Pulmonary artery endothelial cell (primary cell): ENCODE measurements at places on chromosomes 3 and 15. TPM values are rescaled to one million over a fixed set of nuclear protein-coding genes. Genes with fewer than 3 reads are reported as not detected.

The SEMA3F gene
- total RNA-seq = 73.6 and 80.9 TPM in 2 replicates

The DPPA2 gene
- not detected in 2 replicates for total RNA-seq

The MYO1E gene
- total RNA-seq = 115 and 117 TPM in 2 replicates

The IQCF6 gene
- total RNA-seq = not detected in 2 replicates

The CSNK1G1 gene
- total RNA-seq = 21.2 and 35.3 TPM in 2 replicates

The CPLX3 gene
- not detected in 2 replicates for total RNA-seq

The TEX55 gene
- total RNA-seq = not detected in 2 replicates

The ANP32A gene
- total RNA-seq = 72.9 and 127 TPM in 2 replicates

The NEIL1 gene
- 9.6 and 10.6 TPM in 2 replicates for total RNA-seq

The SPTBN5 gene
- total RNA-seq = 3.6 and 12.0 TPM in 2 replicates
